ENCODE measurements at places on chromosomes 2 and 18.

DNA sequence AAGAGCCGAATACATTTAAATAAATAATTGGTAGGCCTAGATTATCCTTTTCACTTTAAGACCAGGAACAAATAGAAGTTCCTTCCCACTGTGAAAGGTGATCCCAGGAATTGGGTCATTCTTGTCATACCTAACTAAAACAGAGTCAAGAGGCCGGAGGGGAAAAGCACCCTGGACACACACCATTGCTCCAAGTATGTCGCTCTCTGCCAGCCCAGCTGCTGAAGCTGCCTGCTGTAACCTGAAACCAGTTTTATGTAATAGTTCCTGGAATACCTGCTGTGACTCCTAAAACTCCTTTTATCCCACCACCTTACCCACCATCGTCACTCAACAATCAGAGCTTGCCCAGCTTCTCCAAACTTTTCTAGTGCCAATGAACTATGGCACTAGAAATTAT, 217.1 kb downstream of the PTPRM start:
- DNase-seq = no peak

DNA sequence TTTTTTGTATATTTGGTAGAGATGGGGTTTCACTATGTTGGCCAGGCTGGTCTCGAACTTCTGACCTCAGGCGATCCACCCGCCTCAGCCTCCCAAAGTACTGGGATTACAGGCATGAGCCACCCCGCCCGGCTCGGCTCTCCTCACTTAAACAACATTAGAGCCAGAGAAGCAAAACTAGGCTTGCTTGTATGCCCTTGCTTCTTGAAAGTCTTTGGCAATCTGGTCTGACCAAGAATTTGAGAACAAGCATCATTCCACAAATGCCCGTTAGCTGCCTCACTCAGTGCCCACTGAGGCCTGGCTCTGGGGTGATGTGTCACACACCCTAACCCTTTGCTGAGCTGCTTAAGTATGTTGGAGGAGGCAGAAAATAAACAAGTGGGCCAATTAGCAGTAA, 33.5 kb downstream of the SOWAHC start:
- DNase-seq = no peak

DNA sequence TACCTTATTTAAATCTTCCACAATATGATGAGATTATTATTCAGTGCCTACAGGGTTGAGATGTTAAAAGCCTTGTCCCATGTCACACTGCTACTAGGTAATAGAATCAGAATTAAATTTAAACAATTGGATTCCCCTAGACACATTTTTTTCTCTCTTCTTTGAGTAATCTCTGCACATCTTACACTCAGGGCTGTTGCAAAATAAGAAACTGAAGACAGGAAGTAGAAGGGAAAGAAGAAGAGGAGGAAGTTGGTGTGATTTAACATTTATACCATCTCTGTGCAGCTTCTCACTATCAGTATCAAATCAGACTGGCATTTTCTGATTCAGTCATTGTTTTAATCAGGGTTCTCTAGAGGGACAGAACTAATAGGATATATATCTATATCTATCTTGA, 677.6 kb downstream of the IRS1 start:
- DNase-seq = no peak

DNA sequence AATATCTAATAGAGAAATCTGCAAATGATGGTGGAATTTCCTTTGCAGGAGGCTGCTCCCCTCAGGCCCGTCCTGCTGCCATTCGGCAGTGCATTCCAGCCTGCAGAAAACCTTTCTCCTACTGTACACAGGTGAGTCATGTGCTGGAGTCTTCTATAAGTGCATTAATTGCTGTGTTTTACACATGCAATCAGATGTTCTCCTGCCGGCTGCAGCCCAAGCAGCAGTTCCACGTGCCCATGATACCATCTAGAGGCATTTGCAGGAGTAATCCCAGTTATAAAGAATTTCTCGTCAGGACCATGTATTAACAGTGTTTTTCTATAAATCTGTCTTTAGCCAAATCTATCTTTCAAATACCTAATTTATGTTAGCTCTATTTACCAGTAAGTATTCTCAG, 304.7 kb upstream of the HNMT start:
- DNase-seq = no peak

GRCh38 chr18:26771524-26771923, 94.0 kb downstream of the AQP4 start:
- DNase-seq = no peak

GRCh38 chr2:196259507-196260481, 88.4 kb upstream of the STK17B start:
- DNase-seq = no peak

DNA sequence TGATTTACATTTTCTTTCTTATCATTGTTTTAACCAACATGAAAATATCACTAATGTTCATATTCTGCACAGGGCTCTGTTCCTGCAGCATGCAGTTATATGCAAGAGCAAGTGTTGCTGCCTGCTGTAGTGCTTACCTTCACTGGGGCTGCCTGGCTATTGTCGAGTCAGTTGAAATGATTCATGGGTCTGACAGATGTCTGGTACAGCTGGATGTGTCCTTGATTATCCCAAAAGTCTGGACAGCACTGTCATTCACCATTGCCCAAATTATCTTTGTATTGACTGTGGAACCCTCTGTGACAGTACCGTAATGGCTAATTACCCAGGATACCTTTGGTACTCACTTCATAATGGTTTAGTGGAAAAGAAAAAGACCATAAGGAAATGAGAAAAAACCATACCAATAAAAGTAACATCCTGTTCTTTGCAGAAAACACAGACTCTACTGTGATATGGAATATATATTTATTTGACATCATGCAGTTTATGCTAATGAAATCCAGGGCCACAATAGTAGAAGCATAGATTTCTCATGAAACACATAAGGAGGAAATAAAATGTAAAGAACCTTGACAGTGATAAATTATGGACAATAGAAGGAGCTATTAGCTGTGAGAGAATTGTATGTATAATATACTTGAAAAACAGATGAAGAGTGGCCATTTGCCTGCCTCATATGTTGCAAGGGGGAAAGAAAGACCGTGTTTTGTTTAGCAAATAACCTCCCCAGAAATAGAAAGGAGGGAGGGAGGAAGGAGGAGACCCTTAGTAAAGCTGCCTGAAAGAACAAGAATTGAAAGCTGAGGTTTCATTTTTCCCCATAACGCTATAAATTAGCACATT, 249.8 kb upstream of the ATP5MC3 start:
- DNase-seq = no peak

GRCh38 chr18:50377061-50377798, 2.4 kb downstream of the SKA1 start:
- no peak for DNase-seq

- no peak for DNase-seq
Measured at GRCh38 chr2:69693059-69693774, 48.7 kb upstream of the ANXA4 start.

GRCh38 chr2:46632349-46632748, 153.0 kb downstream of the TMEM247 start:
- no peak for DNase-seq

- DNase-seq = no peak
Measured at GRCh38 chr2:239379641-239380170, 21.1 kb downstream of the HDAC4 start.

DNA sequence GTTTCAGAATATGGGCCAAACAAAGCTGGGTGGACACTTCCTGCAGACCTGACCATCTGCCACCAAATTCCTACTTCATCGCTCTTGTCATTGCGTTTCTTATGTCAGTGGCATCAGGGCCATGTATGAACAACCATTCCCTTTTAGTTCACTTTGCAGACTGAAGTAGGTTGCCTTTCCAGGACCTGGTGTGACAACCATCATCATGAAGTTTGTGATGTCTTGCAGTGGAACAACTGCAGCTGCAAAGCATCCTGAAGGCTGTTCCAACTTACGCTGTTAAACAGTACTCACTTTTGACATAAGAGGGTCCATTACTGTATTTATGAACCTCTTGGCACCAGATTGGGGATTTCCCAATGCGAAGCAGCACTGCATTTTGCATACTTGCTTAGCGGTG, 511.6 kb downstream of the ARHGAP15 start:
- DNase-seq = no peak

DNA sequence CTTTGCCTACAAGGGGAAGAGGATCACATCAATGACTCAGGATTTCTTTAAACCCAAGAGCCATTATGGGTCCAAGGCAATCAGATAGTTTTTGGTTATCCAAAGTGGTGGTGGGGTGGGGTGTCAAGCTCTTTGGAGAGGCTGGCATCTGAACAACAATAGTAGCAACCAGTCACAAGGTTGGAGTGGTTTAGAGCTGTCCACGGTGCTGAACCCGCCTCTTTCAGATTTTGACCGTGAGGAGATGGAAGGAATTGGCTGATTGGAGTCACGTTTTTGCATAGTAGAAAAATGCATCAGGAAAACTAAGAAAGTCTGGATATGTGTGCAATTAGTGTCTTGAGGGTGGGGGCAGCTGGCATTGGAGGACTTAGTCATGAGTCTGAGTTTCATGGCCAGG, 159.9 kb downstream of the LOXHD1 start:
- peak; percentile 9 for DNase-seq

- no peak for DNase-seq
Measured at GRCh38 chr2:236968101-236968879, 117.4 kb upstream of the COPS8 start.

DNA sequence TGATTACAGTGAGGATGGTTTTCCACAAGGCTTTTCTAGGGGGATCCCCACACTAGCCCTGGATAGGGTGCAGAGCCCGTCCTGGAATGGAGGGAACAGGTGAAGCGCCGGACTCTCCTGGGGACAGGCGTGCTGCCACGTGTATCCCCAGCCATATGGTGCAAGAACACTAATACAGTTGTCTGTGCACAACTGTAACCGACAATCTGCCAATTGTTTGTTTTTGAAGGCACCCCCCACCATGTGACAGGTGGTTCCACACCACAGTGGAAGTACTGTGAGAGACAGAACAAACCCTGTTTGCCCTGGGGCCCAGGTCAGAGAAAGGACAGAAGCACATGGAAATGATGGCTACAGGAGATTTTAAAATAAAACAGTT, 52.9 kb downstream of the MYCN start:
- no peak for DNase-seq

- DNase-seq = no peak
Measured at GRCh38 chr18:21991081-21991534, 178.3 kb upstream of the GATA6 start.

GRCh38 chr2:62396880-62397279, 109.1 kb downstream of the TMEM17 start:
- no peak for DNase-seq

DNA sequence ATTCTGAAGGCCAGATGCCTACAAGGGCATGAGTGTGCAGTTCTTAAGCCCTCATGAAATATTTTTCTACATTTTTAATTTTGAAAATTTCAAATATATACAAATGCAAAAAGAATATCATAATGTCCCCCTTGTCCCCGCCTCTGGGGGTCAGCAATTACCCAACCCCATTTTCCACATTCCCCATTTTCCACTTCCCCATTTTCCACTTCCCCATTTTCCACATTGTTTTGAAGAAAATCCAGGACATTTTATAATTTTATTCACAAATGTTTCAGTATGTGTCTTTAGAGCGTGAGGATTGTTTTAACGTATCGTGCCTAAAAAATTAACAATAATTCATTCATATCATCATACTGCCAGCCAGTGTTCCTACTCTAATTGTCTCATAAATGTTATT, 403.6 kb upstream of the RAB6C start:
- no peak for DNase-seq

GRCh38 chr2:127917916-127918315, 32.2 kb upstream of the AMMECR1L start:
- DNase-seq = no peak

GRCh38 chr18:79787527-79787864, 10.2 kb upstream of the KCNG2 start:
- DNase-seq = no peak

DNA sequence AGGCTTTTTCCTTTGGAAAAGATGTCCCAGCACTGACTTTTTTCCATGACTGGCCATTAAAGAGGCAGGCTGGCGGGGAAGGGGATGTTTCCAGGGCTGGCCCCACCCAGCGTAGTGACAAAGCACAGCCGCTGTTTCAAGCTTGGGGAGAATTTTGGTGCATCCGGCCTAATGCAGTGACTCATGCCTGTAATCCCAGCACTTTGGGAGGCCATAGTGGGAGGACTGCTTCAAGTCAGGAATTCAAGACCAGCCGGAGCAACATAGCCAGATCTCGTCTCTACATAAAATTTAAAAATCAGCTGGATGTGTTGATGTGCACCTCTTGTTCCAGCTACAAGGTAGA, 78.0 kb upstream of the SH3BP4 start:
- no peak for DNase-seq

DNA sequence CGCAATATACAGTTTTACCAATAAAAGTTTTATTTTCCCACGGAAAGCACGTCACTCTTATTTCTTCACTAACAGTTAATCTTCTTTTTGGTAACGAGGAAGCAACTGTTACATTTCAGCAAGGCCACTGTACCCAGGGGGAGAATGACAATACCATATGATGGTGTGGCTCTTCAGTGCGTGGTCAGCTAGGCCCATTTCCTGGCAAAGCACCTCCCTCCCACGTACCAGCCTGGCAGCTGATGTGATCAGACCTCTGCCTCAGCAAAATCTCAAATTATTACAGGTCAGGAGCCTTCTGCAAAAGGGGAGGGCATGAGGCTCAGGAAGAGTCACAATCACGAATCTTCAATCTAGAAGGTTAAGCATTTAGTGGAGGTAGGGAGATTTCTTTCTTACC, 55.4 kb downstream of the KLF7 start:
- DNase-seq = no peak

GRCh38 chr2:147045113-147045512, 799.7 kb upstream of the ACVR2A start:
- DNase-seq = peak; percentile 5

GRCh38 chr2:2134037-2134436, 197.0 kb downstream of the MYT1L start:
- DNase-seq = no peak

DNA sequence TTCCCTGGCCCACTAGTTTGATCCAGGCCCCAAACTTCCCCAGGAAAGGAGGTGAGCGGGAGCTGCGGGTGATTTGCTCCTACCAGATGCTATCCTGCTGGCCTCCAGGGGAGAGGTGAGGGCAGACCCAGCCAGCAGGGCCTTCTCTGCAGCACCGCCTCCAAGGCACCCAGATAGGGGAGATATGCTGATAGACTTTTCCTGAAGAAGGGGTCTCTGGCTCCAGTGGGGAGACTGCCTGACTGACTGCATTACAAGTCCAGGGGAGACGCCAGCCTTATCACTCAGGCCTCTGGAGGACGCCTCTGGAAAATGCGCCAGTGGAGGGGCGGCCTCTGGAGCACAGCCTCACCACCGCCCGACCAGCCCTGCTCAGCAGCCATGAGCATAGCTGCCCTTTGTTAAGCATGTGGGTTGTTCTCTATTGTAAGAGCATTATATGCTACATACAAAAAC, 60.6 kb upstream of the SMAD7 start:
- DNase-seq = no peak

DNA sequence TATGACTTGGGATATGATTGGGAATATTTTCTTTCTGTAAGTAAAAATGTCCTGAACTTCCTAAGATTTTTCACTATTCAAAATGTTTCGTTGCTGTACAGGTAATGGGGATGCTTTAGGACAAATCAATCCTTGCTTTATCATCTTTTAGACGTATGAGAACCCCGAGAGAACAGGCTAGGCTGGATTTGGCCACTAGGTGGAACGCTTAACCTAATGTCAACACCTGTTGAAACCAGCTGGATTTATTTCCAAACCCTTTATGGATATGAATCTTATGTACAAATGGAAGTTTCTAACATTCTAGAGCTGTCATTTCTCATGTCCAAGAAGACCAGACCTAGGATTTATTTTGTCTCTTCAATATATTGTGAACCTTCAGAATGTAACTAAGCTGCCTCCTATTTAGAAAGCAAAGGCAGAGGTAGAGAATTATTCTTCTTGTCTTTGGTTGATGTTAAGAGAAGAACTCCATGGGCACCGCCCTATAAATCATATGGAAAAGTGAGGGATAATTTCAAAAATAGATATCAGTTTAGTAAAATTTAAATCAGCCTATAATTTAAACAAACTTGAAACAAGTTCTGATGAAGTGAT, 96.7 kb downstream of the PMAIP1 start:
- DNase-seq = no peak

Measured in stimulated activated CD8-positive, alpha-beta memory T cell treated with anti-CD3 and anti-CD28 coated beads, Interleukin-2, amount 100 ng/mL, for 48 hours (primary cell).